ENCODE measurements at places on chromosomes 2 and 18.

DNA sequence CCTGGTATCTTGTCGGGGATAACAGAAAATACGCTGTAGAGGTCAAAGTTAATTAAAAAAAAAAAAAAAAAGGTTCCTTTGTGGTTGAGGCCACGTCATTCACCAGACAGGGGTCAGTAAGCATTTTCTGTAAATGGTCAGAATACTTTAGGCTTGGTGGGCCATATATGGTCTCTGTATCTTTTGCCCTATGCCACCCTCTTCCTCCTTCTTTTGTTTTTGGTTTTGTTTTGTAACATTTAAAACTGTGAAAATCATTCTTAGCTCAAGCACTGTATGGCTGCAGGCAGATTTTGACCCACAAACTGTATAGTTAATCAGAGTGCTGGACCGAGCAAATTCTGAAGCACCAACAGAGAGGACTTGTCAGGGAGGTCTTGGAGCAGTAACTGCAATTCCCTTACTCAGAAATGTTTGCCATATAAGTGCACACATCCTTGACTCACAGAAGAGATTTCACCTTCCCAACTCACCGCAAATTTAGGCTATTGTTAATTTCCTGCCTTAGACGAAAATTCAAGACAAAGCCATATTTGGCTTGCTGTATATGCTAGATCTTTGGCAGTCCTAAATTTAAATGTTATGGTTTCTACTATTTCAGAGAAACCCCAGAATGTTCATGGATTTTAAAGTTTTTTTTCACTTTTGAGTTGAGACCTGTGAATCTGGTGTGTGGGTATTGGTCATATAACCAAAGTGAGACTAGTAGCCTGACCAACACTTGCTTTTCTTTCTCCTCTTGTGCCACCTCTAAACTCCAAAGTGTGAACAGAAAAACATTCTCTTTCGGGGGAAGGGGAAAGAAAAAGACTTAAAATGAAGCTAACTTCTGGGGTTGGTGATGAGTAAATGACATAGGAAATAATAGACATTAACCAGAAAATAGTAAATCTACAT is 65.4 kb downstream of the DOCK10 start:
- H3K27ac ChIP-seq = no peak overlapping the region
- DNase-seq = no peak
- H3K4me3 ChIP-seq = no peak overlapping the region
- H3K27me3 ChIP-seq = no peaks in the 10 kb centered on the region
- H3K4me1 ChIP-seq = peaks cover 18% of the 10 kb centered on the region

DNA sequence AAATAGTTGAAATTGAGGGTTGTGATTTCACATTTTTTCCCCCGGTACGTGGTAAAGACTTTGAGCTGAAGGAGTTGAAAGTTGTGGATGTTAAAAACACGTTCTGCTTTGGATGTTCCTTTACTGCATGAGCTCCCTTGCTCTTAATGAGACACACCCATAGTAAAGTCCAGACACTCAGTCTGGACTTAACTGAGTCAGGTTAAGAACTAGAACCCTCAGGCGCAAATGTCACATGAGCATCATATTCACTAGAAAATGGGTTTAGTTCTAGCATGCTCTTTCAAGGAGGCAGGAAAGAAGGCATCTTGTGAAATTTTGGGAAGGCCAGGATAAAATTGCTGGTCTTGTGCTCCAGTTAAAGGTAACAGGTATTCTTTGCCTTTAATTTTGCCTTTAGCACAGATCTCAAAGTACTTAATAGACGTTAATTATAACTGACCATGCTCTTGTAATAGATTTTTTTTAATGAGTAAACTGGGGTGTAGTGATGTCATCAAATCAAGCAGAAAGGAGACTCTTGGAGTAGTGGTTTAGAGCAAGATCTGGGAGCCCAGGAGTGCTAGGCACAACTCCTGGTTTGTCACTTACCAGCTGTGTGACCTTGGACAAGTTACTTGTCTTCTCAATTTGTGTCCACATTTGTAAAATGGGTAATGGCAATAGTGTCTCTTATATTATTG is 20.6 kb downstream of the ITGA6 start:
- H3K4me1 ChIP-seq = no peaks in the 10 kb centered on the region
- no peaks in the 10 kb centered on the region for H3K36me3 ChIP-seq
- DNase-seq = no peak

DNA sequence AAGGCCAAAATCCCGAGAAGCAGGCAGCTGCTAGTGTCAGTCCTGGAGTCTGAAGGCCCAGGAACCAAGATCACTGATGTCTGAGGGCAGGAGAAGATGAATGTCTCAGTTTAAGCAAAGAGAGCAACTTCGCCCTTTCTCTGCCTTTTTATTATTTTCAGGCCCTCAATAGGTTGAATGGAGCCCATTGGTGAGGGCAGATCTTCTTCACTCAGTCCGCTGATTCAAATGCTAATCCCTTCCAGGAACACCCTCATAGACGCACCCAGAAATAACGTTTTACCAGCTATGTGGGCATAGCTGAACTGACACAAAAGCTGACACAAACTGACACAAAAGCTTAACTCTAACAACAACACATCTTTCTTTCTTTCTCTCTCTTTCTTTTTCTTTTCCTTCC is 78.0 kb upstream of the KCNJ3 start:
- no peaks in the 10 kb centered on the region for H3K27me3 ChIP-seq
- H3K36me3 ChIP-seq = no peaks in the 10 kb centered on the region
- DNase-seq = no peak
- no peak overlapping the region for H3K27ac ChIP-seq
- H3K4me3 ChIP-seq = no peak overlapping the region

- no peak overlapping the region for H3K27ac ChIP-seq
- H3K36me3 ChIP-seq = no peaks in the 10 kb centered on the region
- H3K27me3 ChIP-seq = no peaks in the 10 kb centered on the region
- no peak for DNase-seq
- no peak overlapping the region for H3K4me3 ChIP-seq
Observed at GRCh38 chr2:237546876-237547395, 19.4 kb upstream of the PRLH start.

DNA sequence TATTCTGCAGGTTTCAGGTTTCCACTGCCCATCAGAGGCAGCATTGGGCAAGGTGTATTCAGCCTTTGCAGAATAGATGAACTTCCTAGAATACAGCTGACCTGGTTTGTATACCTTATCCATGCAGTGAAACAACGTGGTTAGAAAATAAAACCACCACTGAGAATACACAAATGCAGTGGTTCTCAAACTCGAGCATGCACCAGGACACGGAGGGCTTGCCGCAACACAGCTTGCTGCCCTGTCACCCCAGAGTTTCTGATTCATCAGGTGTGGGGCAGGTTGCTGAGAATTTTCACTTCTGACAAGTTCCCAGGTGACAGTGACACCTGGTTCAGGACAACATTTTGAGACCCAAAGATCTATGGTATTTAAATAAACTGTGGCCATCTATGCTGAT is 23.4 kb upstream of the C1D start:
- H3K36me3 ChIP-seq = no peaks in the 10 kb centered on the region
- no peaks in the 10 kb centered on the region for H3K4me1 ChIP-seq
- DNase-seq = no peak
- H3K4me3 ChIP-seq = no peak overlapping the region
- H3K27me3 ChIP-seq = no peaks in the 10 kb centered on the region
- H3K27ac ChIP-seq = no peak overlapping the region

GRCh38 chr2:1751767-1752725 is 7.7 kb upstream of the PXDN start:
- no peaks in the 10 kb centered on the region for H3K4me1 ChIP-seq
- DNase-seq = no peak
- H3K36me3 ChIP-seq = no peaks in the 10 kb centered on the region
- no peak overlapping the region for H3K27ac ChIP-seq

GRCh38 chr18:42165922-42166513 is 211.0 kb downstream of the PIK3C3 start:
- no peak for DNase-seq
- H3K27me3 ChIP-seq = no peaks in the 10 kb centered on the region
- H3K4me3 ChIP-seq = no peak overlapping the region
- H3K4me1 ChIP-seq = no peaks in the 10 kb centered on the region

DNA sequence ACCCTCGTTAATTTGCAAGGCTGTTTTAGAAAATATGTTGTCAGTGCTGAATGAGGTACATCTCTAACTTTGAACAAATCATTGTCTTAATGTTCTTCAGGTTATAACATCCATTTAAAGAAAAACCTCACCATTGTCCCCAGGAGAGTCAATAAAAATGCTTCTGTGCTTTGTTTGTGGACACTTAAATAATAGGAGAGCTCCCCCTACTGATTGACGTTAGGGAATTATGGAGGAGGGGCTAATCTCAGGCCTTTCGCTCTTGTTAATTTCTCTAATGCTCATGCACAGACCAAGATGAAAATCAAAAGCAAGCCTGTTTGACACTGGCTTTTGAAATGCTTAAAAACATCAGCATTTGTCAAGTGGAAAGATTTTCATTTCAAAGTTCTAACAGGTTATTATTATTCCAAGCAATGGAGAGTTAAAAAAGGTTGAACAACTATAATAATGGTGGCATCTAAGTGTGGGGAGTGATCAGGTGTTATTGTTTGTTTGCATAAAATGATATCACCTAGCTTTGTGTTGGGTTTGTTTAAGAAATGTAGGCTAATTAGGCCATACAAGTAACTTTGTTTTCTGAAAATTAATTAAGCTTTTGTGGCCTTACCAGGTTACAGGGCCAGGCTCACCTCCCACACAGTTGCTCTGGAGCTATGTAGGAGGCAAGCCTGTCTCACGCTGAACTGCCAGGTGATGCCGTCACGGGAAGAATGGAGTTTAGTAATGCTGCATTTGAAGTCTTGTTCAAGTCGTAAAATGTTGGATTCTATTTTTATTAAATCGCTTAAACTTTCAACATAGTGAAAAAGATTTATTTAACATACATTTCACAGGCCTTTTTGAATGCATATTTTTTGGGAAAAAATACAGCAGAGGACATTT is 51.7 kb upstream of the SMIM21 start:
- H3K4me3 ChIP-seq = no peak overlapping the region
- H3K27me3 ChIP-seq = no peaks in the 10 kb centered on the region
- no peaks in the 10 kb centered on the region for H3K4me1 ChIP-seq
- H3K36me3 ChIP-seq = no peaks in the 10 kb centered on the region
- H3K27ac ChIP-seq = no peak overlapping the region
- peak; percentile 42 for DNase-seq

DNA sequence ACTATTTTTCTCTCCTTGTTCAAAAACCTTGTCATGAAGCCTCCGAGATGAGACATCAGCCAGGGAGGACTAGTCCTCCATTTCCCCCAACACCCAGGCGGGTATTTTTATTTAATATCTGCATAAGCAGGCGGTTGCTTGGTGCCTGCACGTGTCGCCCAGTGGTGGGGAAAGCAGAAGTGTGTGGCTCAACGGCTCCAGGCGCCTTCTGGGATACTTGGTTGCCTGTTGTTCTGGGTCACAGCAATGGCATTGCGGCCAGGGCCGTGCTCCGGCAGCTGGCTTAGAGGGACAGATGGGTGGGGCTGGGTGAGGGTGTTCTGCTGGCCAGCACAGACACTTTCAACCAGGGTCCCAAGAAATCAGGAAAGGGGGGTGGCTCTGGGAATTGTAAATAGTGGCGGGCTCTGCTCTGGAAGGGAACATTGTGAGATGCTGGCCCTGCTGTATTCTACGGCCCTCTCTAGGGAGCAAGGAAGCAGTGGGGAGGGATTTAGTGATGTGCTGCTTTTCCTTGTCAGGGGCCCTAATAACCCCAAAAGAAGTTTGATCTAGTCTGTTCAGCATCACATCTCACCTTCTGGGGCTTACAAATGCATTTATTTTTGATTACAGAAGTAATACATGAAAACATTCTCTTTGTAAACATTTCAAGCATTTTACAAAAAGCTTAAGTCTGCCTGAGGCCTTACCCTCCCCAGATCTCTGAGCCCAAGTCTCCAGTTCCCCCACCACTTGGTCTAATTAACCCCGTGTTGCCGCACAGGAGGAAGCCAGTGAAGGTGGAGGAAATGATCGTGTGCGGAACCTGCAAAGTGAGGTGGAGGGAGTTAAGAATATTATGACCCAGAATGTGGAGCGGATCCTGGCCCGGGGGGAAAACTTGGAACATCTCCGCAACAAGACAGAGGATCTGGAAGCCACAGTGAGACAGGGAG is 1.1 kb downstream of the VAMP8 start:
- H3K4me3 ChIP-seq = peak overlapping the region; percentile 70
- peak overlapping the region; percentile 87 for H3K27ac ChIP-seq
- peaks cover 23% of the 10 kb centered on the region for H3K36me3 ChIP-seq
